HFFc6 (cell line): ENCODE measurements at places on chromosomes 6 and 20. TPM values are rescaled to one million over a fixed set of nuclear protein-coding genes. Genes with fewer than 3 reads are reported as not detected.

The COMMD7 gene
- 46.1 to 58.4 TPM (median 49.4 TPM) in 3 replicates for total RNA-seq

The PGC gene
- total RNA-seq, result not detected in 2 replicates

The C6orf52 gene
- not detected in 2 replicates for total RNA-seq

The COL9A3 gene
- total RNA-seq, result 0.07 to 0.17 TPM in 2 of 3 replicates, not detected in the other

The KCNK16 gene
- not detected in 3 replicates for total RNA-seq

The BMP6 gene
- total RNA-seq, result 0.05 to 0.46 TPM (median 0.29 TPM) in 3 replicates

The APOBEC2 gene
- total RNA-seq, result not detected in 3 replicates

The C6orf132 gene
- 5.2 to 6.6 TPM (median 5.8 TPM) in 3 replicates for total RNA-seq

The SLC35B2 gene
- total RNA-seq, result 132 to 143 TPM (median 135 TPM) in 3 replicates

The TSPYL4 gene
- 43.7 and 43.9 TPM in 2 replicates for total RNA-seq

The SRC gene
- 24.2 to 29.3 TPM (median 27.5 TPM) in 3 replicates for total RNA-seq

The HS3ST5 gene
- not detected in 3 replicates for total RNA-seq

The C6orf58 gene
- not detected in 3 replicates for total RNA-seq

The LGSN gene
- not detected in 3 replicates for total RNA-seq

The COL20A1 gene
- not detected in 3 replicates for total RNA-seq

The BTBD9 gene
- total RNA-seq, result 12.6 to 14.5 TPM (median 12.9 TPM) in 3 replicates

The ABHD16B gene
- total RNA-seq, result not detected in 3 replicates

The ATP9A gene
- total RNA-seq, result 23.1 to 32.1 TPM (median 25.9 TPM) in 3 replicates

The B3GALT4 gene
- 0.61 to 2.9 TPM (median 1.1 TPM) in 3 replicates for total RNA-seq

The PI16 gene
- total RNA-seq, result not detected in 3 replicates

The BFSP1 gene
- total RNA-seq, result 1.6 to 3.3 TPM (median 2.0 TPM) in 3 replicates

The ZKSCAN8 gene
- total RNA-seq, result 11.9 to 14.2 TPM (median 14.2 TPM) in 3 replicates

The FAM110A gene
- total RNA-seq, result 2.8 to 5.9 TPM (median 5.5 TPM) in 3 replicates

The SLC13A3 gene
- total RNA-seq, result 2.3 to 4.1 TPM (median 2.5 TPM) in 3 replicates

The C4A gene
- total RNA-seq, result 2.3 to 2.6 TPM (median 2.5 TPM) in 3 replicates

The IRAK1BP1 gene
- 1.9 to 2.3 TPM (median 2.2 TPM) in 3 replicates for total RNA-seq

The ERVFRD-1 gene
- total RNA-seq, result not detected in 3 replicates

The KIF13A gene
- total RNA-seq, result 65.4 and 66.0 TPM in 2 replicates

The PLAGL1 gene
- 22.5 to 32.3 TPM (median 25.8 TPM) in 3 replicates for total RNA-seq

The NKX2-2 gene
- total RNA-seq, result 0.35 TPM in 1 of 3 replicates, not detected in the others

The PGK2 gene
- total RNA-seq, result not detected in 3 replicates

The TRIM31 gene
- not detected in 3 replicates for total RNA-seq

The GNMT gene
- total RNA-seq, result 0.18 TPM in 1 of 3 replicates, not detected in the others

The GJA1 gene
- total RNA-seq, result 80.6 and 91.1 TPM in 2 replicates

The TBXT gene
- not detected in 3 replicates for total RNA-seq

The CCN5 gene
- total RNA-seq, result not detected in 3 replicates

The KIAA1755 gene
- total RNA-seq, result 0.99 to 2.4 TPM (median 1.5 TPM) in 3 replicates

The ANGPT4 gene
- not detected in 3 replicates for total RNA-seq

The MYLK4 gene
- total RNA-seq, result 0.11 and 0.16 TPM in 2 replicates

The RPS6KA2 gene
- 13.0 and 14.9 TPM in 2 replicates for total RNA-seq

The SLC17A2 gene
- total RNA-seq, result not detected in 3 replicates

The BPIFA1 gene
- total RNA-seq, result not detected in 3 replicates

The HMGCLL1 gene
- not detected in 3 replicates for total RNA-seq

The SCGN gene
- not detected in 3 replicates for total RNA-seq
